ENCODE measurements at places on chromosomes 1 and 21. TPM values are rescaled to one million over a fixed set of nuclear protein-coding genes. Genes with fewer than 3 reads are reported as not detected.

GRCh38 chr1:230243583-230244353 lies 176.7 kb downstream of the GALNT2 start:
- no peak for DNase-seq

GRCh38 chr1:190353538-190354101 lies 124.0 kb downstream of the BRINP3 start:
- DNase-seq, result no peak

The TMCC2 gene
- total RNA-seq, result 33.0 TPM

DNA sequence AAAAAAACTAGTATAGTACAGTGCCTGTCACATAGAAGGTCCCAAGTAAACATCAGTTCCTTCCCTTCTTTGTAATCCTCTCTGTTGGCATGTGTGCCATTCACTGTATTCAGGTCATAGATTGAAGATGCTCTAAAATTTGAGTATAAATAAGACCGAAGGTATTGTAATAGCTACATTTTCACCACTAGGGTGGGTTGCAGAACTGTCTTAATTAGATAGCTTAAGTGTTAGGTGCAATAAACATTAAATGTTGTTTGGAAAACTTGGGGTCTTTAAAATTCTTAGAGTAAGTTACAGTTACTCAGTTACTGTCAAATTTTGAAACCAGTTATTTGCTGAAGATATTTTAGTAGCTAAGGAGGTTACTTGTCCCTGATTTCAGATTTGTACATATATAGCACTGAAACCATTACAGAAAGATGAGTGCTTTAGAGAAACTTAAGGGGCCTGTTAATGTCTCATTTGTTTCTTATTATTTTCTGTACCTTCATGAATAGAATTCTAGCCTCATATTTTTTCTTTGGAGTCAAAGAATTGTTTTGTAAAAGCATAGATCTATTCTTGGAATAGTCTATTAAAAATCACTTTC lies 24.3 kb downstream of the PER3 start:
- no peak for DNase-seq

DNA sequence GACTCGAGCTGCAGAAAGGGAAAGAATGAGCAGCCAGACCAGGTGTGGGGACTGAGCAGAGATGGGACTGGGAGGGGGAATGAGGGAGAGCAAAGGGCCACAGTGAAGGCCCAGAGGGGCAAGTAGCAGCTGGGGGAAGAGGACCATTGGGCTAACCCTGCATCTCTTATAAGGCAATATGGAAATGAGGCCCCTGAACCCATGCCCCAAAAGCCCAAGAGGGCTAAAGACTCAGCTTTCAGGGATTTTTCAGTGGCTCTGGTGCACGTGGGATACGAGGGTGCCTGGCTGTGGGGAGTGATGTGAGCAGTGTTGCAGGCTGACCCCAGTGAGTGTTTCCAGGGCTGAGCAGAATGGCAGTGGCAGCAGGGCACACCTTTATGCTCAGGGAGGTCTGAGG lies 496 bp upstream of the TNNI1 start:
- no peak for DNase-seq

The ZYG11A gene
- total RNA-seq, result 0.41 TPM

DNA sequence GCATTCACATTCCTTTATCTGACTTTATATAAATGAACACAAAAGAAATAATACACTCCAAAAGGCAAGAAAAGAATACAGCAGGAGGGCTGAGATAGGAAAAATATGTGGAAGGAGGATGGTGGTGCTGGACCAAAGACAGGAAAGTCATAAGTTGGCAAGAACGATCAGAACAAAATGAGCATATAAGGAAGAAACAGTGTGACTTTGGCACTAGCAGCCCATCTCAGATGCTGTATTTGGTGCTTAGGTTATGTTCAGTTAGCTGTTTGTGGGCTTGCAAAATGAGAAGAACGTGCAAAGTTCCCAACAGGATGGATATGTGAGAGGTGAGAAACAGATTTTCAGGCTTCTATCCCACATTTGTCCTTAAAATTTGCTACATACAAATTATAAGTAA lies 719.8 kb upstream of the ADGRL4 start:
- DNase-seq, result no peak

- DNase-seq, result no peak
These were observed 89.5 kb upstream of the PGBD5 start for GRCh38 chr1:230515451-230516145.

GRCh38 chr1:214445199-214445598 lies 106.2 kb downstream of the PTPN14 start:
- DNase-seq, result no peak

DNA sequence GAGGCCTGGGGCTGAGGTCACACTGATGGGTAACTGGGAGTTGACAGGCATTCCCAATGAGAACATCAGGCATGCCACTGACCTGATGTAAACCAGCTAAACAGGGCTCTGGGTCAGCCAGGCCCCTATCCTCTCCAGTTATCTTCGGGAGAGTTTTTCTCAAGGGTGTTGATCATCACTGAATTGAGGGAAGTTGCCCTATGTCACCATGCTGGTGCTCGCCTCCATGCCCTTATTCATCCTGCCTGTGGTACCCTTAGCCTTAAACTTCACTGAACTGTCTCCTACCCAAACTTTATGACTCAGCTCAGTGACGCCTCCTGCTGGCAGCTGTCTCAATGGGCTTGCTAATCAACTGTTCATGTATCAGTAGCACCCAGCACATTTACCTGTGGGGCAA lies 80.7 kb upstream of the TNR start:
- no peak for DNase-seq

DNA sequence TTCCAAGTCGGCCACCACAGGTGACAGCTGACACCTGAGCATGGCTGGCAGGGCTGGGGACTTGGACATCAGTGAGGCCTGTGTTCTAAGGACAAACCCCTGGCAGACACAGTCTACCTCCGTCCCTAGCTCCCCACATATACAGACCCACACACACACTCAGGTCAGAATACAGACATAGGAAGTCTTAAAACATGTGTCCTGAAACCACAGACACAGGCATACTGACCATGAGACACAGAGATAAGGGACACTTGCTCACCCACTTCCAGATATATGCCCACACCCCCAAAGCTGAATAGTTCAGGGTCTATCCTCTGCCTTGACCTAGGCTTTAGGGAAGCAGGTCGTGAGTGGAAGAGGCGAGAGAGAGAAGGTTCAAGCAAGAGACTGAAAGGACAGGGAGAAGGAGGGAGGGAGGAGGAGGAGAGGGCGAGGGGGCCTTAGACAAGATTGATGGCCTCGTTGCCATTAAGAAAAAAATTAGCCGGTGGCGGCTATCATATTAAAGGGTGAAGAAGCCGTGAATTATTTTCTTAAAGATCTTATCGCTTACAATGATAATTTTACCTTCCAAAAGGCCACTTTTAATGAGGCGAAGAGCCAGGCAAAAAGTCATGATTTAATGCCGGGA lies 49.9 kb downstream of the TMEM53 start:
- no peak for DNase-seq

DNA sequence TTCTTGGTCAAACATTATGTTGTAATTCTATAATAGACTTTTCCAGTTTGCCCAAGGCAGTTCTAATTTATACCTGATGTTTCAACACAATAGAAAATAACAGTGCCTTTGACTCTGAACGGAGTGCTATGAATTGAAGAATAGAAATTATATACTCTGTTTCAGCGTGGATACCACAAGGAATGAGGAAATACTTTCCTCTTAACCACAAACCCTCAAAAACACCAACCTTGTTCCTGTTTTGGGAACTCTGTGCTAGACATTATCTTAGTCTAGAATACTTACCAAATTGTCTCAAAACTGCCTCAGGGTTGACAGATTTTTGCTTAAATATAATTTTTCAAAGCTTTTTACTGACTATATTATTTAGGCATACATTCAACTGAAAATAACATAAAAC lies 1629.3 kb downstream of the MRPL39 start:
- DNase-seq, result no peak

The MCOLN2 gene
- total RNA-seq, result not detected

DNA sequence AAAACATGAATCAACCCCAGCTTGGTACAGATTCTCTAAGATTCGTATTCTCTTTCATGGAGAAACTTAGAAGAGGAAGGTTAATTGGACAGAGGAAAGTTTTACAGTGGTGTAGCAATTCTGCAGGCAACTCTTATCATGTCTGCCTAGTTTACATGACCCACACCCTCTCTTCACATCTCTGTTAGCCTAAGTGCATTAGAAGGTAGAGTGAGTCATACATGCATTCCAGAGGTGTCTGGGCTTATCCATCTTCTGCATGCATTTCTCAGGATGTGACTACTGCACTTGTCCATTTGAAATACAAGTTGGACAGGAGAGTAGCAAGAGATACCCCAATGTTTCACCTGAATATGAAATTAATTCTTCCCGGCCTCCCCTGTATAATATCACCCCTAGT lies 578.4 kb upstream of the NCAM2 start:
- no peak for DNase-seq

- DNase-seq, result no peak
These were observed 6.6 kb downstream of the SCCPDH start for GRCh38 chr1:246730839-246731238.

The LPAR3 gene
- total RNA-seq, result 0.82 TPM

DNA sequence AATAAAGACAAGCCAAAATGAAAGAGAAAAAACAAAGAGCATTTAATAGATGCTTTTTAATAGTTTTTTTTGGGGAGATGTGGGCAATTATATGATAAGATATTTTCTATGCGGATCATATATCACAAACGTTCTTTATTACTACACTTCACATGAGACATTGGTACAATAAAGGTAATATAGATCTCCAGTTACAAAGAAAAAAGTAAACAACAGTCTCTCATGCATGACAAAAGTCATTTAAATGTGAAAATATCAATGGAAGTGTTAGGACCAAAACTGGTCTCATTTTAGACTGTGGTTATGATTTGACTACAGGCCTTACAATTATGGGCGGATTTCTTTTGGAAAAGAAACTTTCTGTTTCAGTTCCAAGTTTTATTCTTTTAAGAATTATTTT lies 687.0 kb downstream of the ADGRL2 start:
- DNase-seq, result no peak

- DNase-seq, result no peak
These were observed 175.5 kb downstream of the CLIC6 start for GRCh38 chr21:34844013-34844923.

- no peak for DNase-seq
These were observed 31.2 kb upstream of the LAPTM5 start for GRCh38 chr1:30788580-30789387.

GRCh38 chr1:170288155-170288554 lies 142.4 kb downstream of the NTMT2 start:
- DNase-seq, result no peak

DNA sequence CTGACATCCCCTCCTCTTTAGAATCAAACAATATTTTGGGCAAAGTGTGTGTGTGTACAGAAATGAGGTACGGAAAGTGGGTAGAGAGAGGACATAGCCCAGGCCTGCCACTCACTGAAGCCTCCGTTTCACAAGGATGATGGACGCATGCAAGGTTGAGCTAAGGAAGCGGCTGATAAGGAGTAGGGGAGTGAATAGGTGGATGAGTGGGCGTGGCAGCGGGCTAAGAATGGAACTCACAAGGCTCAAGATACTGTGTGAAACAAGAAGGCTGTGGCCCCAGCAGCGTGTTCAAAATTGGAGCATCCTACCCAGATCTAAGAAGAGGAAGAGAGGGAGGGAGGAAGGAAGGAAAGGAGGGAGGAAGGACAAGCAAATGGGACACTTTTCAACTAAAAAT lies 37.5 kb downstream of the VWA5B1 start:
- DNase-seq, result no peak

GRCh38 chr1:55726994-55727393 lies 511.8 kb upstream of the USP24 start:
- no peak for DNase-seq

The ALG14 gene
- total RNA-seq, result 3.7 TPM

DNA sequence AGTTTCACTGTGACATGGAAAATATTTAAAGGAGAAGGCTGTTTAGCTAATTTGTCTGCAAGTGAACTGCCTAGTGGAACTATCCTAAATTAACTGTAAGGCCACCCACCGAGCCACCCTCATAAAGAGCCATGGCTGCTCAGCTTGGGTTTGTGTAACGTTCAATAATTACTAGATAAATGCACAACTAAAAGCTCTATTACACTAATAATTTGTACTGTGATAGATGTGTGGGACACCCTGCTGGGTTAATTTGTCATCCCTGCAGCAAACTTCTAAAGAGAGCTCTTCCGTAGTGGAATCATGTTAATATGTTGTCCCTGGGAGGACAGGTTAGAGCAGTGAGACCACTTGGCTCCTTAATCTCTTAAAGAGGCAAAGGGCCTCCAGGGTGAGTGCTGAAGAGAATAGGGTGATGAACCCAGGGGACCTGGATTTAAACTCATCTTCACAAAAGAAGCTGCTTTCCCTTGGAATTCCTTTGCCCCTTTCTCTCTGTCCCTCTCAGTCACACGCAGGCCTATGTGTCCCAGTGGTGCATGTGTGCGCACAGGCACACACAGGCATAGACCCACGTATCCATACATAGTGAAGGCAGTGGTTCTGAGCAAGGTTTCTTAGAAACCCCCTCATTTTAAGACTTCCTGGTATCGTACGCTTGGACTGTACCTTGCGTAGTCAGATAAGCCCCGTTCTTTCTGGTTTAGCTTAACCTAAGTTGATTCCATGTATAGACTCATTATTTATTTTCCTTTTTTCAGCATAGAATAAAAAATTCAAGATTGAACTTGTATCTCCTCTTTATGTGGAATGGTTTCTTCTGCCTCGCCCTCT lies 310.3 kb downstream of the NFIA start:
- DNase-seq, result no peak

DNA sequence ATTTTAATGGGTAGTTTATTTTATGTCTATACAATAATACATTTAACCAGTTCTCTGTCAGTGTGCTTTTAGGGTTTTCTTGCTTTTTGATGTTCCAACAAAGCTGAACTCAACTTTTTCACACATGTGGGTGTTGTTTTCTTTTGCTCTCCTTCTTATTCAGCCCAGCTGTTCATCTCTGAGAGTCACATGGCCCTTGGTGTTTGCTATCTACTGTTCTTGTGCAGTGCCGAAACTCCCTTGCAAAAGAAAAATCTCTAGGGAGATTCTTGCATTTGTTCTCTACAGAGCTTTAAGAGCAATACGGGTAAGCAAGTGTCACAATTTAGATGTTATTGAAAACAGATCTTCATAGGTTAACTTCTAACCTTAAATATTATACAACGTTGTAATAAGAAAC lies 281.1 kb upstream of the CXADR start:
- DNase-seq, result no peak

DNA sequence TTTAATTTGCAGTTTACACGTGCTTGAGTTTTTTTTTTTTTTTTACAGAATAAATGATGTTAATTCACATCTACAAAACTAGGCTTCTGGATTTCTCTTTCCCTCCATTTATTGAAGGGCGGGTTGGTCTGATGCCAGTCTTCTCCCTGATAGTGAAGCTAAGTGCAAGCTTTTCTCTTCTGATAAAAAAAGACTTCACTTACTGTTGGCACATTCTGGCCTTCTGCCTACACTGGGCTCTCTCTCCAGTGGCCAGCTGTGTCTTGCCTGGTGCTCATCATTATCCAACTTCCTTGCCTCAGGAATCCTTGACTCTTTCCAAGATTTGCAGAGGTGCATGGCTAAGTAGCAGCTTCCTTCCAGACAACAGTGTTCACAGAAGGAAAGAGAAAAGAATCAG lies 7.6 kb upstream of the RAP1A start:
- no peak for DNase-seq

DNA sequence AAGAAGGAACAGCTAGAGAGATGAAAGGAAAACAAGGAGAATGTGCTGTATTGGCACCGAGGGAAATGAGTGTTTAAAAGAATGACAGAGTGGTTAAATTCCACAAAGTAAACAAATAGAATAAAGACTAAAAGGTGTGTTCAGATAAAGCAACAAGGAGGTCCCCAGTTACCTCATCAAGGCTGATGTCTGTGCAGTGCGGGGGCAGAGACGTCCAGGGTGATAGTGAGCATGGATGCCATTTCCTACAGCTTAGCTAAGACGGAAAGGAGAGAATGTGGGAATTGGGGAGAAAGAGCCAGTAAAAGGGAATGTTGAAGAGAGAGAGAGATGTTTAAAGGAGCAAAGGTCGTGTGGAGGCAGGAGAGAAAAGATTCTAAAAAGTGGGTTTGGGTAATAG lies 15.5 kb downstream of the LMOD1 start:
- DNase-seq, result no peak
